ENCODE measurements at places on chromosomes 7 and 10.

- no peak for DNase-seq
Measured at GRCh38 chr7:158066085-158066484, 521.5 kb downstream of the PTPRN2 start.

DNA sequence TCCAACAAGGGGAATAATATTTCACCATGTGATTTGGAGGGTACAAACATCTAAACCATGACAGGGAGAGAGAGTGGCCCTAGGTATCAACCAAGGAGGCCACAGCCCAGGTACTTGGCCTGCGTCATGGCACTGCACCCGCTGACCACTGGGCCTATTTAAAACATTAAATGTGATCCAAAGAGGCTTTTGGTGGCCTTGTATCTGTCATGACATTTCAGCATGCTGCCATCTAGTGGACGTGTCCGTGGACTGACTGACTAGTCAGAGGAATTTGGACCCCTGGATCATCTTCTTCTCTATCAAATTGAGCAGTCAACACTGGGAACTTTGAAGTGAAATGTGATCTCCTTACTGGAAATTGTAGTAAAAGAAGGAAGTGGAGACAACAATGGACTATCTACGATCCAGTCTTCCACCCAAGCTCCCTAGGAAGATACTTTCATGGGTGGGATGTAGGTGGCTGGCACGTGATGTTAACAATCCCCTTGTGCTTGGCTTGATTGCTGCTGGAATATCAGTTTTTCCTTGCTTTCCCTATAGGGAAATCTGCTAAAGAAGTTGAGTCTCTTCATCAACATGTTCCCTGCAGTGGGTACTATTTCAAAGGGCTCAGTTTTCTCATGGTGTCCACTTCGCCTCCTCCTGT, 24.6 kb upstream of the ITGA8 start:
- no peak for DNase-seq

- DNase-seq, result no peak
Measured at GRCh38 chr10:69458430-69459100, 7.3 kb downstream of the TSPAN15 start.

DNA sequence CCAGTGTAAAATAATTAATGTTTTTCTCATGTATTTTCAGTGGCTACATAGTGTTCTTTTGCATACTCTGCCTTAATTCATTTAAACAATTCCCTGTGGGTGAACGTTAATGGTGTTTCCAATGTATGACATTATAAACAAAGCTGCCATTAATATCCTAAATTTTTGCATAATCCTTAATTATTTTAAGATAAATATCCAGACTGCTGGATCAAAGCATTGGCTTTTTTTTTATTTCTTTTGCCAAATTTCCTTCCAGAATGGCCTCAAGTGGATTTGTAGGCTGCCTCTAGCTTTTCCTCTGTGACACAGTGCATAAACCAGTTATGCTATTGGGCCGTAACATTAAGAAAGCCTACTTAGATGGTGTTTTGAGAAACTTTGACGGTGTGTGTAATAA, 29.5 kb downstream of the MCM10 start:
- no peak for DNase-seq

- DNase-seq, result no peak
Measured at GRCh38 chr7:26583094-26583648, 281.2 kb downstream of the SKAP2 start.

GRCh38 chr7:55212838-55213237, 152.3 kb upstream of the LANCL2 start:
- no peak for DNase-seq

DNA sequence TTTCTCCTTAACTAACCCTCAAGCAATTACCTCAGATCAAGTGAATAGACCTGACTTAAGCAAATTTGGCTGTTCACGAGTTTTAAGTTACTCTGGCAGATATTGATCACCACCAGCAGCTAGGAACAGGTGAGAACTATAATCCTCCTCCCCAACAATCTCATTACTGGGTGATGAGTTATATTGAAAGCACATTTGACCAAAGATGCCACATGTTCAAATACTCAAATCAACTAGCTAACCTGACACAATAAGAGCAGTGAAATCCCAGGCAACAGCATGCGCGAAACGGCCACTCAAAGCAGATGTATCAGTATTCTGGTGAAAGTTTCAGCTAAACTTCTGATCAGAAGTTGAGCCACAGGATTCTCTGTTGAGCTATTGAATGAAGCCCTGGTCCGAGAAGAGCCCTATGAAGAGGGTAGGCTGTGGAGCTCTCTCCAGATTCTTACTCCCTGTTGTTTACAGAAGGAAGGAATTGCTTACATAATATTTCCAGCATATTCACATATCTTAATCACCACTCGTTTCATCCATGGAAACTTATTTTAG, 52.6 kb downstream of the CAV1 start:
- no peak for DNase-seq

DNA sequence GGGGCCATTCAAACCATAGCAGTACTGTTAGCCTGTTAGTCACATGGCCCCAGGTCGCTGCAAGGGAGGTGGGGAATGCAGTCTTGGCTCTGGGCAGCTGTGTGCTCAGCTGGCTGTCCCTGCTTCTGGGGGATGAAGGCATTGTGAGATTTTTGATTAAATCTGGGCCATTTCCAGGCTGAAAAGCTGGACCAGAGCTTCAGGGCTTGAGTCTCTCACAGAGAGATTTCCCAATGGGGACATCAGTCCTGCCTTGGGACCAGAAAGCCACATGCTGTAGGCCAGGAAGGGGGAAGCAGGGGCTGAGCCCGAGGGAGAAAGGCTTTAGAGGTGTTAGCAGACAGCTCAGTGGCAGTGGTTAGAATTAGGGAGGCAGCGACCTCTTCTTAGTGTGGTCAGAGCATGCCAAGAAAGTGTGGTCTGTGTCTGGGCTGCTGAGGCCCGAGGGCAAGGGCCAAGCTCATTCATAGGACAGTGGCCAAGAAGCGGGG, 33.6 kb downstream of the PALD1 start:
- no peak for DNase-seq

- DNase-seq, result no peak
Measured at GRCh38 chr10:23968301-23968700, 240.6 kb upstream of the KIAA1217 start.

GRCh38 chr7:101235050-101235449, 2.6 kb downstream of the CLDN15 start:
- no peak for DNase-seq

DNA sequence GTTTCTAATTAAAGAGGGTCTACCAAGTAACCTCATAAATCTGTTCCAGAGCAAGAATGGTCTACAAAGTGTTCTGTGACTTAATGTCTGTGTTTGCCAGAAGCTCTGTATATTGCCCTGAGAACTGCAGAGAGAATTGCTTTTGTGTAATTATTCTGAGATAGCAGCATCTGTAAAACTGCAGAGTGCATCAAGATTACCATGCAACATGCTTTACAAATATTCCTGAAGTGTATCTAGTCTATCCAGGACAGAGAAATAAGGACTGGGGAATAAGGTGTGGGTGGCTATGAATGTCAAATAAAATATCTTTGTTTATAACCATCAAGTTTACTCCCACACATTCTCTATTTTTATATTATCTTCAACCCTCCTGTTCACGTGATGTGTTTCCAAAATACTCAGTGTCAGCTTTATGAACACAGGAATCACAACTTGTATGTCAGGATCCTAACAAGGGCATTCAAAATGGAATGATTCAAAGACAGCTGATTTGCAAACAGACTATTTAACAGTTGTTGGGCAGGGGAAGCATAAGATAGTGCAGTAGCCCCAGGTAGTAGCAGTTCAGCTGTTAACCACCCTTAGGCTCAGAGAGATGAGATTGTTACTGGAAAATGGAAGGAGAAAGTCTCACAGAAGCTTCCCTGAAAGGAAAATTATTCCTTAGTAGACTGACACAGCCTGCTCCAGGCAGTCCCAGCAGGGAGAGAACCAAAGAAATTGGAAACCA, 15.3 kb upstream of the LIPA start:
- no peak for DNase-seq

GRCh38 chr7:33636359-33636758, 269.0 kb upstream of the BMPER start:
- no peak for DNase-seq
